Activated CD4-positive, alpha-beta T cell treated with anti-CD3 and anti-CD28 coated beads, Interleukin-2, Interleukin-6, amounts not matched to agents 100 ng/mL and 50 ng/mL, durations not matched to agents 16 hours and 8 hours (primary cell): ENCODE measurements at places on chromosomes 7 and 10.

- no peak for DNase-seq
Measured at GRCh38 chr7:935874-936385, 18.6 kb downstream of the ADAP1 start.

DNA sequence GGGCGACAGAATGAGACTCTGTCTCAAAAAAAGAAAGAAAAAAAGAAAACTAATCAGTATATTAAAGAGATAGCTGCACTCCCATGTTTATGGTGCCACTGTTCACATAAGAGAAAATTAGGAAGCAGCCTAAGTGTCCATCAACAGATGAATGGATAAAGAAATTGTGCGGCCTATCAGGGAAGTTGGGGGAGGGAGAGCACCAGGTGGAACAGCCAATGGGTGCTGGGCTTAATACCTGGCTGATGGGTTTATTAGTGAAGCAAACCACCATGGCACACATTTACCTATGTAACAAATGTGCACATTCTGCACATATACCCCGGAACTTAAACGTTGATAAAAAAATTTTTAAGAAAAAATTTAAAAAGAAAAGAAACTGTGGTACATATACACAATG, 9.0 kb upstream of the PRRT4 start:
- no peak for DNase-seq

DNA sequence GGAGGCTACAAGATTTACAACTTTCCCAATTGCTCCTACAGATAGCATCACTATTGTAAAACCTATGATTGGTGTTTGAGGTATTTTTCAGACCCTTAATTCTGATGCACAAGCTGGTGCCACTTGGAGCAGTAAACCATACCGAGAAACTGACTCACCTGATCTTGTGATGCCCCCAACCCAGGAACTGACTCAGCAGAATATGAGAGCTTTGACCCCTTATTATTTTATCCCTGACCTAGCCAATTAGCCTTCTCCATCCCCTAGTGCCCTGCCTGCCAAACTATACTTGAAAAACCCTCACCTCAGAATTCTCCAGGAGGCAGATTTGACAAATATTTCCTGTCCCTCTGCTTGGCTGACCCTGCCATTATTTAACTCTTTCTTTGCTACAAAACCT, 585.9 kb upstream of the GHITM start:
- no peak for DNase-seq

- no peak for DNase-seq
Measured at GRCh38 chr10:114783686-114784085, 37.9 kb upstream of the FHIP2A start.

DNA sequence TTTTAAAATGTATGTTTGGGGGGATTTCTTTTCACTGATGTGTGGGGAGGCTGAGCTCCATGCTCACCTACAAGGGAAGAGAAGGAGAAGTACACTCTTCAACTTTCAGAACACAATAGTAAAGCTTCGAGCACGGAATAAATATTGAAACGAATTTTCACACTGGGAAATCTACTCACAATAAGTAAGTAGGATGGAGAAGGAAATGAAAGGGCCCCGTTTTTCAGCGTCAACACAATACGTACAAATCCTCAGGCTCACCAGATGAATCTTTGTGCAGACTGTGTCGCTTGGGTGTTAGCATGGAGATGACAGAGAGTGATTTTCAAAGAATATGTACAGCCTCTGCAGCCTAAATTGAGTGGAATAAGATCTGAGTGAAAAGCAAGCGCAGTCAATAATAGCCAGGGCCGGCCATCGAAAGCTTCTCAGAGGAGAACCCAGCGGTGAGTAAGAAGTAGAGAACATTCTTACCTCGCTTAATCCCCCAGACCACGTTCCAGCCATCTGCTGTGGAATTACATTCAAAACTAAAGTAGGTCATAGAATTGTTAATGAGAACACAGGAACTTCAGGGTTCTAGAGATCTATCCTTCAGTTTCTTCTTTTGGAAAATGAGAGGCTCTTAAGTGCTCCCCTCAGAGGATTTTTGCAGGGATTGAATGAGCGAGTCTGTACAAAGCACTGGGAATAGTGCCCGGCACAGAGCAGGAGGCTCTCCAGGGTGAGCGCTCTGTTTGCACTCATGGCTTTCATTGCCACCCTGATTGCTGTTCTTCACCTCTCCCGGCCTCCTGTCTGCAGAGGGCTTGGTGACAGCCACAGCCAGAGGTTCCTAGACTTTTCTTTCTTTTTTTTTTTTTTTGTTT, 292.8 kb downstream of the SFMBT2 start:
- DNase-seq, result no peak

- no peak for DNase-seq
Measured at GRCh38 chr10:27815261-27815660, 69.6 kb upstream of the MKX start.

- no peak for DNase-seq
Measured at GRCh38 chr7:90005836-90006235, 148.4 kb upstream of the STEAP1 start.

- DNase-seq, result no peak
Measured at GRCh38 chr10:124250506-124250905, 157.1 kb upstream of the CHST15 start.
